ENCODE measurements at places on chromosomes 1 and 21.

- no peak for DNase-seq
Measured at GRCh38 chr1:5526822-5527551, 465.2 kb downstream of the NPHP4 start.

GRCh38 chr1:180636138-180636537 is 4.3 kb downstream of the XPR1 start:
- DNase-seq, result peak; percentile 14

GRCh38 chr1:24502709-24503058 is at the start of gene RCAN3:
TSS of gene RCAN3 (plus strand) at chr1:24502836. CDS start at chr1:24514373, 11,537 bp downstream.
- peak; percentile 90 for DNase-seq

- peak; percentile 26 for DNase-seq
Measured at GRCh38 chr1:93964777-93965200, 55.6 kb upstream of the GCLM start.

- no peak for DNase-seq
Measured at GRCh38 chr1:24771574-24771973, 26.3 kb downstream of the CLIC4 start.

GRCh38 chr1:30692201-30692947 is 31.0 kb downstream of the MATN1 start:
- DNase-seq, result no peak

DNA sequence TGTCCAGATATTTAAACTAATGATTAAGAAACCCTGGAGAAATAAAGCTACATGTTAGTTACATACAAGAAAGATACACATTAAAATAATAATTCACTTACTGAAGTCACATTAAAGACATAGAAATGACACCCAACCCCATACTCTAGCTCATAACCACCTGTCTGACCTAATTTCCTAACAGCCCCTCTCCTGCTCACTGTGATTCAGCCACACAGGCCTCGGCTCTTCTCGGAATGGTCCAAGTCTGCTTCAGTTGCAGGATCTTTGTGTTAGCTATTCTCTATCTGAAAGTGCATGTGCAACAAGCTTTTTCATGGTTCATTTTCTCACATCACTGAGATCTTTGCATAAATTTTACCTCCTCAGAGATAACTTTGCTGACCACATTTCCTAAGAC is 209.8 kb downstream of the TM2D1 start:
- DNase-seq, result no peak

- DNase-seq, result no peak
Measured at GRCh38 chr21:44567481-44568171, 5.9 kb upstream of the KRTAP10-4 start.

- DNase-seq, result no peak
Measured at GRCh38 chr21:34365809-34366208, 2.0 kb downstream of the KCNE2 start.

- DNase-seq, result no peak
Measured at GRCh38 chr1:206679738-206680211, 4.9 kb upstream of the MAPKAPK2 start.

DNA sequence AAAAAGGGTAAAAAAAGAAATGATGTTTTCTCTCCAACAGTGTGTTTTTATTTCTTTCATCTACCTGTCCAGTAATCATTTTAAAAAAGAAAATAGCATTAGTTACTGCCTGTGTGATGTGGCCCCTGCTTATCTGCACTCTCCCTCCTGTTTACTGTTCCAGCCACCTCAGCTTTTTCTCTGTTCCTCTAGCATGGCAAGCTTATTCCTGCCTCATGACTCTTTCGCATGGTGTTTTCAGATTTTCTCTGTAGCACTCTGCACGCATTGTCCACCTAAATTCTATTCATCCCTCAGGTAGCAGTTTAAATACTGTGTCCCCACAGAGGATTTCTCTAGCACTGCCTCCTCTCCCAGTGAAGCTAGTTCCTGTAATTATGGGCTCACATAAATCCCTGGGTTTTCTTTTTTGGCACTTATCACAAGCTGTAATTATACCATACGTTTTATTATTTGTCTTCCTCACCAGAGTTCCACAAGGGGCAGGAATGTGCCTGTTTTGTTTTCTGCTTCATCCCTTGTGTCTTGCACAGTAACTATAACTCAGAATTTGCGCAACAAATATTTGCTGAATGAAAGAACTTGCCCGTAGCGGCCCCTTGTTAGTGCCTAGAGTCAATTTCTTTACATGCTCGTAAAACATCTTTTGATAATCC is 51.4 kb upstream of the LRIG2 start:
- DNase-seq, result peak; percentile 13

- no peak for DNase-seq
Measured at GRCh38 chr1:183212870-183213269, 26.8 kb downstream of the LAMC2 start.

- DNase-seq, result no peak
Measured at GRCh38 chr1:29456685-29457435, 220.5 kb downstream of the PTPRU start.

DNA sequence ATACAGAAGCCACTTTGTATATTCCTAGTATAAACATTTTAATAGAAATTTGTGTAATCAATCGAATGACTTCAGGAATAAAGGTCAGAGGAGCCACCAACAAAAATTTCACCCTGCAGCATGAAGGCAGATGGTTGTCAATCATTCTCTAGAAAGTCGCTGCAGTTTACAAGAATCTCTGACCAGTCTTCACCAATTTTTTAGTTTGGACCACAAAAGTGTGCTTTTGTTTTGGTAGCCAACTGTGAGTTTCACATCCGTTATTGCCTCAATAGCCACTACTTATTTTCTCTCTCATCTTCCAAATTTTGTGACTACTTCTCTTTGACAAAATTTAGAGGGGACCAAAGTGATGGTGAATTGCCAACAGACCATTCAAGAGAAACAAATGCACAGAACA is 1155.6 kb downstream of the AMY1C start:
- no peak for DNase-seq

GRCh38 chr1:226654668-226655055 is 84.4 kb downstream of the ITPKB start:
- DNase-seq, result no peak

- DNase-seq, result peak; percentile 90
Measured at GRCh38 chr21:26194811-26195251, 24.3 kb upstream of the APP start.

DNA sequence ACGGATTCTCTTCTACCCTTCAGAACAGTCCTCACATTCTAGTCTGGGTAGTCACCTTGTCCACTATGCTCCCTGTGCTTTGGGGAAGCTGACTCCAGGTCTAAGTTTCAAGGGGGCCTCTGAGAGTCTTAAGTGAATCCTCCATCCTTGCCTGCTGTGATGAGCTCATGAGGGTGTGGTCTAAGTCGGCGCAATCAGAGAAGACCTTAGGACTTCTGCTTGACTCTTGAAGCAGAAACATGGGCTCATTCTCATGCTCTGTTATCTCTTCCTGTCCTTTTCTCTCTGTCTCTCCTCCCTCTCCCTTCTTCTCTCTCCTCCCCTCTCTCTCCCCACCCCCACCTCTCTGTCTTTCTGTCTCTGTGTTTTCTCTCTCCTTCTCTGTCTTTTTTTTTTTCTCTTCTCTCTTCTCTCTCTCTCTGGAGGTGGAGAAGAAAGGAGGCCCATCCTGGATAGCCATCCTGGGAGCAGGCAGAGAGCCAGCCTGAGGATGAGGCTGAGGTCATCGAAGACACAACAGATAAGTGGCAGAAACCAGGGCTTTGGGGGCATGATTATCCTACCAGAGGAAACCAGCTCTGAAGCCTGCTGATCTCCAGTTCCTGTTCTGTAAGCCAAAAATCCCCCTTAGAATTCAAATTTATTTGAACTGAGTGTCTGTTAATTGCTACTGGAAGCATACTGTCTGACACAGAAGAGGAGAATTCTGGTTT is 245.6 kb downstream of the SIPA1L2 start:
- no peak for DNase-seq

GRCh38 chr1:229223498-229223897 is 47.4 kb upstream of the RAB4A start:
- no peak for DNase-seq

GRCh38 chr1:2279817-2280216 is 51.7 kb downstream of the SKI start:
- no peak for DNase-seq

- no peak for DNase-seq
Measured at GRCh38 chr1:68433395-68433794, 16.4 kb downstream of the RPE65 start.

GRCh38 chr1:181763736-181764135 is 280.4 kb downstream of the CACNA1E start:
- no peak for DNase-seq

GRCh38 chr1:66542811-66543767 is 9.1 kb downstream of the SGIP1 start:
- DNase-seq, result peak; percentile 70

- DNase-seq, result no peak
Measured at GRCh38 chr1:233057836-233058235, 107.4 kb downstream of the NTPCR start.

DNA sequence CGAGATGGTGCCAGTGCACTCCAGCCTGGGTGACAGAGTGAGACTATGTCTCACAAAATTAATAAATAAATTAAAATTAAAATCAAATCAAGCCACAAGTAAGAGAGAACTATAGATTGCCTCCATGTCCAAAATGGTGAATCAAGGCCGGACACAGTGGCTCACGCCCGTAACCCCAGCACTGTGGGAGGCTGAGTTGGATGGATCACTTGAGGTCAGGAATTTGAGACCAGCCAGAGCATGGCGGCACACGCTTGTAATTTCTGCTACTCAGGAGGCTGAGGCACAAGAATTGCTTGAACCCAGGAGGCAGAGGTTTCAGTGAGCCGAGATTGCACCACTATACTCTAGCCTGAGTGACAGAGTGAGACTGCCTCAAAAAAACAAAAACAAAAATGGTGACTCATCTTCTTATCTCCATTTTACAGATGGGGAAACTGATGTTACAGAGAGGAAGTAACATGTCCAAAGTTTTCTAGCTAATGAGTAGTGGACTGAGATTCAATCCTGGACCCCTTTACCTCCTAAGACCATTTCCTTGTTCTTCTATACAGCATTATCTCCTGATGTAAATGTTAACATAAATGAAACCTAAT is 99.0 kb upstream of the HNRNPU start:
- no peak for DNase-seq

DNA sequence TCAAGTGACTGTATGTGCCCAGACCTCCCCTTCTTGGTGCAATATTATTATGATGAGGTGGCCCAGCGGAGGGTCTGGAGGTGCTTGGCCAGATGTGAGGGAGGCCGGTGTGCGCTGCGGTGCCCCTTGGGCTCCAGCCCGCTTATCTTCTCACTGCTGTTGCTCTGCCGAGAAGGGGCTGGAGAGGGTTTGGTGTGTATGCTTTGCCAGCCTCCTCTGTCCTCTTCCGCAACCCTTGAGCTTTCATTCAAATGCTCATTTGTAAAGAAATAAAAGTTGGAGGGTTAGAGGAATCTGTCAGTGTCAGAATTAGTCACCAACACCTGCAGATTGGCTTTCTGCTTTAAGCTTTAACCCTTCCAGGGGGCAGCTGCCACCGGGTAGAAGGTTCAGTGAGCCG is 19.7 kb downstream of the RNF220 start:
- no peak for DNase-seq

- DNase-seq, result peak; percentile 42
Measured at GRCh38 chr21:16194788-16195537, 465.2 kb downstream of the USP25 start.

GRCh38 chr1:234573711-234574299 is 36.2 kb downstream of the IRF2BP2 start:
- no peak for DNase-seq

- DNase-seq, result no peak
Measured at GRCh38 chr1:45337630-45338325, 2.2 kb upstream of the TOE1 start.

DNA sequence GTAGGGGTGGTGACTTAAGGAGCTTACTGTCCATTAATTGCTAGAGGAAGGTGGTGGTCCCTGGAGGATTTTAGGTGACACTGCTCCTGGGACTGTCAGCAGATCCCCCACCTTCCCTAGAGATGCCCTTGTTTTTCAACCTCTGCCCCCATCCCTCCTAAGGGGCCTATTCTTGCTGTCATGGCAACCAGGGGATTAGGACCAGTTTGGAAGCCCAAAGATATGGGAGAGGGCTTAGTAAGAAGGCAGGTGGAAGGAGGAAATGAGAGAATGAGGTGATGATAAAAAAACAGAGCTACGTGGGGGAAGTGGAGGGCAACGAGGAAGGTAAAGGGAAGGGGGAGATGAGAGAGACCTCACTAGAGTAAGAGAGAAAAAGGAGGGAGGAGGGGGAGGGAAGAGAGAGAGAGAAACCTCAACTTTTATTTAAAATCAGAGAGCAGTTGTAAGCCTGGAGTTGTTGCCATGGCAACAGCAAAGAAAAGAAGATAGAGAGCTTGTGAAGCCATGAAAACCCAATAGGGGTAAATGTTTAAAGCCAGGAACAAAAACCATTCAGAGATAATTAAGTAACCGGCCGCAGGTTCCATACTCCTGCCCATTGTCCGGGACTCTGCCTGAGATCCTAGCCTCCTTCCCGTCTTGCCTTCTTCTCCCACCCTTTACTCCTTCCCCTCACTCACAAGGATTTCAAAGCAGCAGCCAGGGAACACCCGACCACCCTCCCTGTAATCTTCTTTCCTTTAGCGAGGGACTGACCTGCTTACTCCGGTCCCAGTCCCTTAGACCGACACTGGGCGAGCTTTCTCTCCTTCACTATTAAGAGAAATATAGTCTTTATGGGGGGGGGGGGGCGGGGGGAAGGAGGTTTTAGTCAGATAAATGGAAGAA is 20.6 kb downstream of the KIRREL1 start:
- no peak for DNase-seq

DNA sequence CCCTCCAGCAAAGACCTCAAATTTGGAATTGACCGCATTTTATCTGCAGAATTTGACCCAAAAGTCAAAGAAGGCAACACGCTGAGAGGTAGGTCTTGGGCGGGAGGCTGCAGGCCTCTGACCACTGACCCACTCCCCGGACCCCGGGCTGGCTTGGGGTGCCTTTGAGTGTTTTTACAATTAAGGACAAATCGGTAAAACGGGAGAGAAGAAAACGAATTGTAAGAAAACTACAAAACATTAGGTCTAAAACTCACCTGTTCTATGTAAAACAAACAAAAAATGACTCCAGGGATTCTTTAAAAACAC is 1.1 kb downstream of the HLX start:
- DNase-seq, result no peak

DNA sequence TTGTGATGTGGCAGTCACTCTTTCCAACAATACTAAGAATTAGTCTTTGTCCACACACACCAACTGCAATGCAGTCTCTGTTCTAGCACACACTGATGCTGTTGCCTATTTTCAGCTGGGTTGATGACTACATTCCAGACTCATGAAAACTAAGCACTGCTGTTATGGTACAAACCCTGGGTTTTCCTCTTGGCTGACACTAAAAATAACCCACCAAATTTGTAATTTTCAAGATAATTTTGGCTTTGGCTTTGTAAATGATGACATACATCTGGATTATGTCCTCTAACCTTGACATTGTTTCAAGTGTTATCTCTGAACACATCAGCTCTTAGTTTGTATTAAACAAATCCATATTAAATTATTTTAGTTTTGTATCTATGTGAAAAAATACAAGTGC is 444.8 kb downstream of the PTPRC start:
- DNase-seq, result peak; percentile 63
